ENCODE measurements at places on chromosomes 4 and X.

DNA sequence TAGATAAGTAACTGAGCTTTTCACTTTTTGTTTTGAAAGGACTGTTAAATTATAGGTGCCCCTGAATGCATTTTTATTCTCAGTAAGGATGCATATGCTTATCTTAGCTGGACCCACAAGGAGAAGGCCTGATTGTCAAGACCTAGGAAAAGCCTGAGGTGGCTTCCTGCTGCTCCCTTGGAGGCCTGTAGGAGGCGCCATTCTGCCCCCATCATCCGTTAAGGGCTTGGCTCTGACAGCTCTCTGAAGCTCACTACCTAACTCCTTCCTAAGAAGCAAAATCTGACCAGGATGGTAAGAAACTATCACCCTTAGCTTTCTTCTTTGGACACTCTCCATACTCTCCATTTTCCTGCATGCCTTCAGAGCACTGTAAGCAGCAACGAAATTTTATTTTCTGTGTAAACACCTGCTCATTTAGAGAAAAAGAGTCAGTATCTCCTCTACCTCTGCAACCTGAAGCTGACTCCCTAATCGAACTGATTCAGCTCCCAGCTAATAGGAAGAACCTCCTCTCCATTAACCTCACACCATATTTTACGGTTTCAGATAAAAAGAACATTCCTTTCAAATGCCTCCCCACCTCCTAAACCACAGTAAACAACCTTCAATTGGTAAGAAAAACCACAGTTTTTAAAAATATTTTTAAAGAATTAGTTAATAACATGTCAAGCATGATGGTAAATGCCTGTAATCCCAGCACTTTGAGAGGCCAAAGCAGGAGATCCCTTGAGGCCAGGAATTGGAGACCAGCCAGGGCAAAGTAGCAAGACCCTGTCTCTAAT, 73.4 kb upstream of the EDNRA start:
- DNase-seq: no peak

DNA sequence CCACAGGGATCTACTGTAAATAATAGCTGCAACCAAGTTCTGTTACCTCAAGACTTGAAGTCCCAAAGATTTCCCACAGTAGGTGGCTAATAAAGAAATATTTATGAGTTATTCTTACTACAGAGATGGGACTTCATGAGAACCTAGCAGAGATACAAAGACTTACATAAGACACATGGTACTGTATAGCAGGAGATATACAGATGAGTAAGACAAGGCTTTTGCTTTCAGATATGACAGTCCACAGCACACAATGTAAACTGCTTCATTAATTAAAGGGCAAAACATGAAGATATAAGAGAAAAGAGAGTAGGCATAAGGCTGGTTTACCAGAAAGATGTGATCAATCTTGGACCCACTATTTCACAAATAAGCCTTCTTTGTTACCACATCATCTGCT, 6.6 kb downstream of the ANKRD17 start:
- no peak for DNase-seq

- DNase-seq: no peak
These were observed 79.5 kb downstream of the RASGEF1B start for GRCh38 chr4:81392164-81392563.

DNA sequence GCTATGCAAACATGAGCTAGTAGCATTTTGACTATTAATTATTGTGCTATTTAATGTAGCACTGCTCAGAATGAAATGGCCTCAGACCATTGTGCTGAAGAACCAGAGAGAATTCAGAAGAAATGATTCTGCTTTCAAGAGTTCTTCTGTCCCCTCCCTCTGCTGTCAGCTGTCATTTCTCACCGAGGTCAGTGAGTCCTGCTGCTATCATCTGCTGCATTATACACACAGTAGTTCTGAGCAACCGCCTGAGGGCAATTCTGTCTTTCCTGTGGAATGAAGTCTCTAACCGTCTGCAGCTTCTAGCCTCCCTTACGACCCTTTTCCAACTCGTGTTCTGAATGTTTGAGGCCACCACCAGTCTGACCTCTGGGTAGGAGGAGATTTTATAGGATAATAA, 249.4 kb downstream of the HNRNPD start:
- DNase-seq: no peak

GRCh38 chr4:158970812-158971211, 132.1 kb upstream of the RAPGEF2 start:
- no peak for DNase-seq

DNA sequence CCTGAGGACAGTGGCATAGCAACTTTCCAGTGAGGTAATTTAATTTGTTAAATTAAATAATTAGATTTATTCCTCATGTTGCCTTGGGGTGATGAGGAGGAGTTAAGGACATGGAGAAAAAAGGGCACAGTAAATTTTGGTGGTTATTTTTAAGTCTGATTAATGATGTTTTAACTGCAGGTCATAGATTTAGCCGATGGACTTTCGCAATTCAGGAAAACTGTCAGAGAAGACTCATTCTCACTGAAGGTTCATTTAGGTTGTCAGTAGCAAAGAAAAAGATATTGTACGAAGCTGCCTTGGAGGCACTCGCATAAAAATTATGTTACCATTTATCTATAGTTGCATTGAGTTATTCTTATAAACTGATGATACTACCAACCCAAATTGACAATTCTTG, 164.2 kb upstream of the PITX2 start:
- DNase-seq: no peak

DNA sequence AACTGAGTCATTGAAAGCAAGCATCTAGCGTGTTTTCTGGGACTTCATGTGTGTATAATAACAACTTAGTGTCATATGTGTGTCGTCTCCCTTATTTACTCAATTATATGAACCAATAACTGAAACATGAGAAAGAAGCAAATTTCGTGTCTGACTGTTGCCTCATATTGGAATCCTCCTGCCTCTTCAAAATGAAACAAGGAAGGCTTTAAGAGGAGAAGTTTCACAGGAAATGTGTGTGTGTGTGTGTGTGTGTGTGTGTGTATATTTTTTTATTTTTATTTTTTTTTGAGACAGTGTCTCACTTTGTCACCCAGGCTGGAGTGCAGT, 145.8 kb upstream of the SFRP2 start:
- DNase-seq: no peak

- DNase-seq: no peak
These were observed 36.7 kb downstream of the DIAPH2 start for GRCh38 chrX:96721354-96721753.

DNA sequence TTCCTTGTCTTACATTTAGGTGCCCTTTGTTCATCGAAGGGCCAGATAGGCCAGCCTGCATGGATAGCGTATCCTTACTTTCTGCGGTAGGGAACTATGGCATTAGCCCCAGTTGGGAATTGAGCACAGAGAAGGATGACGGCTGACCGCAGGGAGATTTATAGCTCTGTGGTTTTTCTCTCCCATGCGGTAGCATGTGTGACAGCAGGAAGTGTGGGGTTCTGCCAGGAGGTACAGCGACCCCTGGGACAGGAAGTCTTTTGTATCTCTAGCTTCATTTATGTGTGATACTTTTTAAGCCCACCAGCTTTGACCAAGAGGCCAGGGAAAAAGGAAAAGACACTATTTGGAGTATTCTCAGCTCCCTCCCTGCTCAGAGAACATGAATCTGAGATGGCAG, 33.1 kb downstream of the GAB3 start:
- DNase-seq: no peak

DNA sequence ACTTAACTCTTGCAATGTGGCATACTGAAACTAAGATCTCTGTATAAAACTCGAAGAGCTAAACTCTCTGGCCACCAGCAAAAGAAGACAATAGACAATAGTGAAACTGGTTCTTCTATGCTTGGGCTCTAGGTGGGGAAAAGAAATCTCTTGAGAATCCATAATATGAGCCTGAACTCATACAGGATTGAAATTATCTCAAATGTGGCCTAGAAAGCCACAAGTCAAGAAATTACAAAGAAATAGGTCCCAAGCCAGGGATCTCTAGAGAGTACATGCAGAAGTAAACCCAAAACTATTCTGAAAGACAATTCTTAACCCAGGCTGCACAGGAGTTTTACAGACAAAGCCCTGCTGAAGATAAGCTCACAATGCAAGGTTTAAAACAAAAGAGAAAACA, 127.4 kb downstream of the ANAPC10 start:
- no peak for DNase-seq

DNA sequence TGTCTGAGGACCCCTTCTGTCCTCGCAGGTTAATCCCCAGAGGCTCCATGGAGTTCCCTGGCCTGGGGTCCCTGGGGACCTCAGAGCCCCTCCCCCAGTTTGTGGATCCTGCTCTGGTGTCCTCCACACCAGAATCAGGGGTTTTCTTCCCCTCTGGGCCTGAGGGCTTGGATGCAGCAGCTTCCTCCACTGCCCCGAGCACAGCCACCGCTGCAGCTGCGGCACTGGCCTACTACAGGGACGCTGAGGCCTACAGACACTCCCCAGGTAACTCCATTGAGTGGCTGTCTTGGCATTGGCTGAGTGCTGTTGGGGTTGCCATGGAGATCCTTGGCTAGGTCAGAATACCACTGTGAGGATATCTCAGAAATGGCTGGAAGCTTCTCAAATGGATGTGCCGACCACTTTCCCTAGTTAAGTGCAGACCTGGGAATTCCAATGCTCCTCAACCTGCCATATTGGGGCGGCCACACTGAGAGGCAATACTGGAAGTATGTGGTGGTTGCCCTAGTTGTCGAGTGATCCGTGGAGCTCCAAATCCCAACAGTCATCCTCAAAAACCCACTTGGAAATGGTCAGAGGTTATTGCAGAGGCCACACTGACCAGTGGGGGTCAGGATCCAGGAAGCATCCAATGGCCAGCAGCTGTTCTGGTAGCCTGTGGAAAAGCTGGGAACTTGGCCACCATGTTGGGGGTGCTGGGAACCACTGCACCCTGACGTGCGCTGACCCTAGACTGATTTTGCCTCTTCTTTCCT, 4.9 kb downstream of the GATA1 start:
- DNase-seq: no peak

DNA sequence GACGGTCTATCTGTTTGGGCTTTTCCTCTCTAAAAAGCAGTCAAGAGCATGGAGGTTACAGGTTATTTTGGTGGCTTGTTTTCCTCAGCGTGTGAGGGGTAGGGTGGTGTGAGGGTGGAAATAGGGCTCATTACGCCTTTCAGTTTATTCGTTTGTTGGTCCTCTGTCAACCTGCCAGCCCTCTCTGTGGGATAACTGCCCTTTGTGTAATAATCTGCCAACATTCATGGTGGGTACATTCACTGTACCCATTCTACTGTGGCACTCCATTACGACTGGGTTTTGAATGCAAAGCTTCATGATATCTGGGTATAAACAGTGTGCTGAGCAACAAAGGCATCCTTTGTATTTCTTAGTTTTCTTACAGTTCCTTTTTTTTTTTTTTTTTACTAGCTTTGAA, 136.4 kb downstream of the ADGRL3 start:
- DNase-seq: no peak

DNA sequence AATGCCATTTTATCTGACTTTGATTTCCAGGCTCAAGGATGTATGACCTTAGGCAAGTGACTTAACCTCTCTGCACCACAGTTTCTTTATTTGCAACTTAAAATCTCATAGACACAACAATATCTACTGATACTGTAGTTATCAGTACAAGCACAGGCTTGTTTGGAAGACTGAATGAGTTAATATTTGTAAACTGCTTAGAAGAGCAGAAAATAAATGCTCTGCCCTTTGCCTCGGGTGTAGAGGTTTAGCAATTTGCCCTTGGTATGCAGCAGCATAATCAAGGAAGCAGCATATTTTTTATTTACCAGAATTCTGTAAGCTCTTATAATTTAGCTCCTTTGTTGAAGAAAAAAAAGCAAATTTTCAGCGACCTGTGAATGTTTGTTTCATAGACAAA, 2.9 kb upstream of the CXCL1 start:
- no peak for DNase-seq

DNA sequence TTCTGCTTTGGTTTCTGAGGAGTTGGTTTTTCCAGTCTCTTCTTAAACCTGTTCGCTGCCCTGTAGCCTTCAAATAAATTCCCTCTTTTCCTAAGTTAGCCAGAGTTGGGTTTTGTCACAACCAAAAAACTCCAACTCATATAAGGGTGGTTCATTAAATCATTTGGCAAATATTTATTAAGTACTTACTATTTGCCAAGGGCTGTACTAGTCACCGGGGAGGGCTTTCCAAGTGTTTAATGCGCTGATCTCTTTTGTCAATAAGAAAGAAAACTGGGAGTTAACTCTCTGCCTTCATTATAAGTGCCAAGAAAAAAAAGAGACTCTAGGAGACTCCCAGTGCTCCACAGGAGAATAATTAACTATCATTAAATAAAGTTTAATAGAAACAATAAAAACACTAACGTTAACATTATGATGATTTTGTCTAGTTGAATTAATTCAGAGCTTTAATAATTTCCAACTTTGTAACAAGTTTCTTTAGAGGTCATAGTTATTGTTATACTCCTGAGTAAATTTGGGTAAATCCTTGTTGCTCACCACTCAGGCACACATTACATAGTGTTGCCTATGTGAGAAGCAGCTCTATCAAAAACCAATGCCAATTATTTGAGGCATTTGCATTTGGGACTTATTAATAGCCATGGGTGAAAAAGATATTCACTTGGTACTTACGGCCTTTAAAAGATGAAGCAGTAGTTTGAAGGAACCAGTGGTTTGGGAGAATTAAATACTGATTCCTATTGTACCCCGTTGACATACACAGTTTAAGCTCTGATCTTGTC, 122.5 kb upstream of the TEX13D start:
- DNase-seq: no peak

GRCh38 chr4:88276952-88277710, 7.2 kb downstream of the PPM1K start:
- DNase-seq: no peak

DNA sequence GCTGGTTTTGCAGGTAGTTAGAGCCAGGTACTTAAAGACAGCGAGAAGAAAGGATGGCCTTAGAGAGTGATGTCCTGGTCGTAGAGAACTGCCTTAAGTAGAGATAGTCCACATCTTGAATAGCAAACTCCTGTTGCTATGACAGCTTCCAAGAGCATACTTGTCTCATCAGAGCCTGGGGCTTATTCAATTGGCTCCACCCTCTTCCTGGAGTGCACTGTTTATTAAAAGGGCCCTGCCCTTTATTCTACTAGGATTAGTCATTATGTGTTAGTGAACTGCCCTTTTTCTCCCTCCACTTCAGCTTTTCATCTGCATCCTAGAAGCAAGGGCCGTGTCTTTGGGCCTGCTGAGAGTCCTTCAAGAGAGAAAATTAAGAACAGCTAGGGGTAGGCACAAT, 94.5 kb upstream of the EOLA2 start:
- no peak for DNase-seq

DNA sequence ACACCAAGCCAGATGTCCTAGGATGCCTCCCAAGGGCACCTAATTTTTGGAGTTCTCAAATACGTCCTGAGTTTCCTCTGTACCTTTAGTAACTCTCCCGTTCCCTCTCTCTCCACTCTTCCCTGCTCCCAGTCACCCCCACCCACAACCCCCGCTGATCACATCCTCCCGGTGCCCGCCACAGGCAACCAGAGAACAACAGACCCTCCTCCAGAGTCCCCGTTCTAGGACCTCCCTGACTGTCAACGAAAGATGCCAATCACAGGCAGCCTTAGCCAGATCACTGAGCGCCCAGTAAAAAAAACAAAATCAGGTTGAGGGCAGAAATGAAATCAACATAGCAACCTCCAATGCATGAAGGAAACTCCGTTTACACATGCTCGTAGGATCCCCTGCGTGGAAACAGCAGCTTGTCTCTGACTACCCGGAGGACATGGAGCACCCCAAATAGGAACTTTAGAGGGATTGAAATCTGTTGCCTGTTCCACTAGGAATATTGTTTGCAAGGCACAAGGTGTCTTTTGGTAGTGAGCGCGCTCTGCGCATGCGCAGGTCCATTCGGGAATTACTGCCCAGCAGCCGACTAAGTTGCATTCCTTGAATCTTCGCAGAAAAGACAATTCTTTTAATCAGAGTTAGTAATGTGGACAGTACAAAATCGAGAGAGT, at the start of gene GABRB1:
Gene GABRB1 (plus strand): TSS at position 557 of the 668 bp plus-strand sequence.
- no peak for DNase-seq

GRCh38 chrX:153306527-153307115, 14.9 kb downstream of the PNMA6F start:
- DNase-seq: no peak

Measured in stimulated activated CD8-positive, alpha-beta memory T cell treated with anti-CD3 and anti-CD28 coated beads, Interleukin-7, amount 100 ng/mL, for 24 hours (primary cell).